ENCODE measurements at places on chromosomes 4 and X.

GRCh38 chr4:8307714-8308113, 38.2 kb downstream of the HTRA3 start:
- peak; percentile 11 for DNase-seq

DNA sequence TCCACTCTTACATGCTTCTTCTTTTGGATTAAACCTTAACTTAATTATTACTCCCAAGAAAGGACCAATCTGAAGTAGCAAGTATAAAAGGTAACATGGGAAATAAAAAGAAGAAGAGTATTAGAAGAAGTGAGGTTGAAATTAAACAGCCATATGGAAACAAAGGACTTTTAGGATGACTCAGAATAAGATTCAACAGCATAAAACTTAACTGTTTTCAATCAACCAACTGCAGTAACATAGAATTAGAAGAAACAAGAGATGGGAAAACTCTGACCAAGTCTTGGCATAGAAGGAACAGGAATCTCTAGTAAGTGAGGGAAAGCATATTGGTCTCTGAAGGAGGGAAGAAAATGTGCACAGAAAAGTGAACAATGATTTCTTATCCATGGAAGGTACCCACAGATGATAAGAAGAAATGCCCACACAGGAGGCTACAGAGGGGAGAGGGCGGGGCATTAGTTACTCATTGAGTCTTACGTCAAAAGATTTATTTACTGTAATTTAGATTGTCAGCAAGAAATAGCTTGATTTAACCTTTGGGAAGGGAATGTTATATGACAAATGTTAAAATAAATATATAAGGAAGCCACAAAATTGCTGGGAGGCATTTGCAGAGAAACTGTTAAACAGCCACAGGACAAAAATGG, 177.3 kb downstream of the BANK1 start:
- no peak for DNase-seq

DNA sequence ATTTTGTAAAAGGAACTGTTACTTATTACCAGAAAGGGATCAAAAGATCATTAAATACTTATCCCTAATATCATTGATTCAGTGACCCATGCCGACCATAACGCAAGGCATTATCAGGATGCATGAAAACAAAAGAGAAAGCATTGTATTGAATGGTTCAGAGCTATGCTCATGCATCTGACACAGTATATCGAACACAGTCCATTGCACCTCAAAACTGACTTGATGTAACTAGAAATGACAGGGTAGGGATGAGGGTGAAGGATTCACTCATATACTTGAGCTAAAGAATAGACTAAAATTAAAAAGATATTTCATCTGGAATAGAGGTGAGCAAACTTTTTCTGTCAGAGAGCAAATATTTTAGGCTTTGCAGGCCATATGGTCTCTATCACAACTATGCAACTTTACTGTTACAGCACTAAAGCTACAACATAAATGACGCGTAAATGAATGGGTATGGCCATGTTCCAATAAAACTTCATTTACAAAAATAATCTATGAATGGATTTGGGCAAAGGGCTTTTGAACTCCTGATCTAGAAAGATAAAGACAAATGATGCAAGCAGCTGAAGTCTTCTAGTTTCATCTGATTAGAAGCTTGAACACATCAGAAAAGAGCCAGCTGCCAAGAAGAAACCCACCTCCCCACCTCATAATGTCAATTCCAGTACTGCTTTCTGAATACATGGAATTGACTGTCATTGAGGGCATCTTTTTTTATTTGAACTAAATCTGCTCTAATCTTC, 12.9 kb upstream of the SPP1 start:
- no peak for DNase-seq

- DNase-seq = no peak
These were observed 148.6 kb downstream of the SOWAHB start for GRCh38 chr4:76749355-76749754.

GRCh38 chr4:2076908-2077536, 17.9 kb downstream of the NAT8L start:
- no peak for DNase-seq

- no peak for DNase-seq
These were observed 82.1 kb downstream of the CLDN34 start for GRCh38 chrX:10049236-10049635.

GRCh38 chrX:25287521-25287920, 271.8 kb upstream of the ARX start:
- no peak for DNase-seq

DNA sequence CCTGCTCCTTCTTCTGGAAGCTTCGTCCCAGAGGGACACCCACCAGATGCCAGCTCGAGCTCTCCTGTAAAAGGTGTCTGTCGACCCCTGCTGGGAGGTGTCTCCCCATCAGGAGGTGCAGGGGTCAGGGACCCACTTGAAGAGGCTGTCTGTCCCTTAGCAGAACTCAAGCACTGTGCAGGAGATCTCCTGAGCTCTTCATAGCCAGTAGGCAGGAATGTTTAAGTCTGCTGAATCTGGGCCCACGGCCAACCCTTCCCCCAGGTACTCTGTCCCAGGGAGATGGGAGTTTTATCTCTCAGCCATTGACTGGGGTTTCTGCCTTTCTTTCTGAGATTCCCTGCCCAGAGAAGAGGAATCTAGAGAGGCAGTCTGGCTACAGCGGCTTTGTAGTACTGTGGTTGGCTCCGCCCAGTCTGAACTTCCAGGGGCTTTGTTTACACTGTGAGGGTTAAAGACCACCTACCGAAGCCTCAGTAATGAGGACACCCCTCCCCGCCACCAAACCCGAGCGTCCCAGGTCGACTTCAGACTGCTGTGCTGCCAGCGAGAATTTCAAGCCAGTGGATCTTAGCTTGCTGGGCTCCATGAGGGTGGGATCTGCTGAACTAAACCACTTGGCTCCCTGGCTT, 1383.0 kb upstream of the TENM3 start:
- DNase-seq = no peak

GRCh38 chr4:40195182-40196177, 1.4 kb upstream of the RHOH start:
- no peak for DNase-seq
